NCI-H1436 treated with DMSO at 0.1 percent for 48 hours (cell line): ENCODE measurements at places on chromosomes 3 and 15.

DNA sequence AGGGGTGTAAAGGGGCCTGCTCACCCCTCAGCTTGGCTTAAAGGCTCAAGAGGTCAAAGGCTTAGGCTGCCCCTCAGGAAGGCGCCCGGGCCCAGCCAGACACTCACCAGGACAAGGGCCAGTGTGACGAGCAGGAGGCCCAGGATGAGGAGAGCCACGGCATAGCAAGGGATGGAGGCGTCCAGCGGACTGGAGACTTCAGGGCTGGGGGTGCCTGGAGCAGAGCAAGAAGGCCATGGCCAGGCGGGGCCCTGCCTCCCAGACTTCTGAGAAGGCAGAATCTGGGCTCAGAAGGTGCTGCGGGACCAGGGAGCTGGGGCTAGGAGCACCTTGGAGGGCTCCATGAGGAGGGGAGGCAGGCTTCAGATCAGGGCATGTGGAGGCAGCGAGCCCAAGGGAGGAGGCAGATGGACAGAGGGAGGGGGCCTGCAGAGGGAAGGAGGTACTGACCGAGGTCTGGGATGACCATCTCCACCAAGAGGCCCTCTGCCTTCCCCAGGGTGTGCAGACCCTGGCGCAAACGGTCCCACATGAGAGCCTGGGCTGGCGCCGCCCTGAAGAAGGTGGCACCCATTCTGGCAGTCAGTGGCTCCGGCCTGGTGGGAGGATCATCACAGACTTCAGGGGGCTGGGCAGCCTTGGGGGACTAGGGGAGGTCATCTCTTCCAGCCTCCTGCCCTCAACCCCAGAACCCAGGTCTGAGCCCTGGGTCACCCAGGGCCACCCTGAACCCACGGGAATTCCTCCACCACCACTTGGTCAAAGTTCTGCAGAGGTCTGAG lies 24.5 kb downstream of the C15orf39 start:
- no peak for DNase-seq

- no peak for DNase-seq
These were observed 91.5 kb downstream of the MYLK start for GRCh38 chr3:123792473-123793201.

DNA sequence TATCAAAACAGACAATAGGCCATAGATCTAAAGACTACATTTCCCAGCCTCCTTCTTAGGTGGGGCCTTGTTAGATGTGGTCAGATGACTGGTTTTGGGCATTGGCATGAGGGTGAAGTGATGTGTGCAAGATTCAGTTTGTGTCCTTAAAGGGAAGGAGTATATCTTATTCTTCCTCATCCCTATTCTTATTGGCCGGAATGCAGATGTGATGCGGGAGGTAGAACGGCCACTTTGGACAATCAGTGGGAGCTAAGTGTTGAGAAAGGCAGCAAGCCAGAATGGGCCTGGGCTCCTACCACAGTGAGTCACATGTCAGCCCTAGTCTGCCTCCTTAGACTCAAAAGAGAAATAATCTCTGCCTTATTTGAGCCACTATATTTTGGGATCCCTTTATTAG lies 89.8 kb upstream of the MEX3B start:
- no peak for DNase-seq

DNA sequence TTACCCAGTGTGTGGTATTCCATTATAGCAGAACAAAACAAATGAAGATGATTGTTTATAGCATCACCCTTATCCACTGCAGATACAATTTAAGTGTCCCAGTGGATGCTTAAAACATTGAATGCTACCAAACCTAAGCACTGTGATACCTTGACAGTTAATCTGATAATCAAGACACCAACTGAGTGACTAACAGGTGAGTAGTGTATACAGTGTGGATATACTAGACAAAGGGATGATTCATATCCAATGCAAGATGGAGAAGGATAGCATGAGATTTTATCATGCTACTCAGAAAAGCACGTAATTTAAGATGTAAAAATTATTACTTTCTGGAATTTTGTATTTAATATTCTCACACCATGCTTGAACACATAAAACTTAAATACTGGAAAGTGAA lies 1449.0 kb downstream of the OTOL1 start:
- no peak for DNase-seq

- DNase-seq = no peak
These were observed 161.7 kb downstream of the POLR2M start for GRCh38 chr15:57867970-57868798.

DNA sequence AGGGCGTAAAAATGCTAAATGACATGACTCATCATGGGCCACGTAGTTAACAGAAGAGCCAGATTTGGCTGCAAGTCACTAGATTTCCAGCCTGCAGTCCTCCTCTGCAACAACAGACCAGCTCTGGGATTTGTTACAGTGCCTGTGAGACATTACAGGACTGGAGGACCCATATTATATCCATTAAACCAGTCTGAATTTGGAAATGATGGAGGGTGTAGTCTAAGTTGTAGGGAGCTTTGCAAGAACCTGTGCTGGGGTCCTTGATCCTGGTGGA lies 10.8 kb downstream of the ZNF774 start:
- no peak for DNase-seq

GRCh38 chr3:68360492-68360891 lies 571.9 kb downstream of the TAFA4 start:
- no peak for DNase-seq

- no peak for DNase-seq
These were observed 229.5 kb upstream of the ROPN1 start for GRCh38 chr3:124221422-124221821.

DNA sequence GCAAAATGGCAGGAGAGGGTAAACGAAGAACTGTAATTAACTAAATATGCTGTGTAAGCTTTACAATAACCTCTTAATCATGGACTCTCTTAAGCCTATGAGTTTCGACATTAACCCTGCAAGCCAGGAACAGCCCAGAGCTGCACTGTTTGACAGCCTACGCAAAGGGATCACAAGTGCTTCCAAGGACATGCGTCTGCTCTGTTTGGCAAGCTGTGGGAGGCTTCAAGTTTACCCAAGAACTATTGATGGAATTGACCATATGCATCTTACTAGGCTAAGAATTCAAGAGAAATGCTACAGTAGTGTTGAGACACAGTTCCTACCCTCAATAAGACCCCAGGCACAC lies 66.0 kb downstream of the PDZRN3 start:
- DNase-seq = no peak

DNA sequence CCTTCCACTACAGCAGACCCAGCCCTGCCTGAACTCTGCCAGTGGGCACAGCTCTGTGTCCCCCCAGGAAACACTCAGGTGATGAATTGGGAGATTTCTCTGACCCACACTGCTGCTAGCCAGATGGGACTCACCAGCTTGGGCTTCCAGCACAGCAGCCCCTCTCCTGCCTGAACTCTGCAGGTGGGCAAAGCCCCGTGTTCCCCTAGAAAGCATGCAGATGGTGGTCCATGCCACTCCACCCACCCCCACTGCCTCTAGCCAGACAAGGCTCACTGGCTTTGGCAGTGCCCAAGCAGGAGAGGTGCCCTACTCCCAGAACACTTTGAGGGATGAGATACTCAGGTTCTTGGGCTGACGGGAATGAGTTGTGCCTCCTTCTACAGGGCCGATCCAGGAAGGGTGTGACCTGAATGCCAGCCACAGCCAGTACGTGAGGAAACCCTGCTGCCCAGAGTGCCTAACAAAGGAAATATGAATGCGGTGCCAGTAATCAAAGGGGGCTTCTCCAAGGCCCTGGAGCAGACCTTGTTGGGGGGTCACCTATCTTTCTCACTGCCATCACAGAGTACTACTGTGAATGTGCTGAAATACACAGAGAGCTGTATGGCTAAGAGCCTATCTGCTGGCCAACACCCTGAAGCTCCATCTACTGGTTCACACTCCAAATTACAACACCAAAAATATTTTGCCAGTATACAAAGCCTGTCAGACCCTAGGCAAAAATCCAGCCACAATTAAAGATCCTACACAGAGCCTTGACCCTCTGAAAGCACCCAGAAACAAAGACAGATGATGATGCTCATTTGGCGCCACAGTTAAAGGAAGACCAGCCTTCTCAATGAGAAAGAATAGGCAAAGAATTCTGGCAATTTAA lies 61.9 kb downstream of the BTLA start:
- no peak for DNase-seq

DNA sequence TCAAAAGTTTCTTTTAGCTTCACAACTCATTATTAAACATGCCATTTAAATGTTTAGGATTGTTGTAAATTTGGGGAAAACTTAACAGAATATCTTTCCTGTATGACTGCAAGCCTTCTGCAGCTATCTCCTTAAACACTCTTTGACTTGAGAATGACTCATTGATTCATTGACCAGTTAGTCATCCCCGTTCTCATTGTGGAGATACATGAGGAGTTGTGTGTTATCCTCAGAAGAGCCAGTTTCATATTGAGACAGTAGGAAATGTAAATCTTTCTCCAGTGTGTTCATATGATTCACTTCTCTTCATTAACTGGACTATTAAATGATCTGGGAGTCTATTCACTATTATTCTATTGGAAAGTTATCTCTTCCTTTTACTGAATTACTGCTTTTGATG lies 83.0 kb downstream of the CRYGS start:
- no peak for DNase-seq

GRCh38 chr15:56040081-56041035 lies 46.9 kb upstream of the NEDD4 start:
- DNase-seq = peak; percentile 57

GRCh38 chr15:89150287-89150686 lies 62.0 kb downstream of the ABHD2 start:
- DNase-seq = no peak

- no peak for DNase-seq
These were observed 43.8 kb downstream of the ADAMTSL3 start for GRCh38 chr15:83697716-83698115.

DNA sequence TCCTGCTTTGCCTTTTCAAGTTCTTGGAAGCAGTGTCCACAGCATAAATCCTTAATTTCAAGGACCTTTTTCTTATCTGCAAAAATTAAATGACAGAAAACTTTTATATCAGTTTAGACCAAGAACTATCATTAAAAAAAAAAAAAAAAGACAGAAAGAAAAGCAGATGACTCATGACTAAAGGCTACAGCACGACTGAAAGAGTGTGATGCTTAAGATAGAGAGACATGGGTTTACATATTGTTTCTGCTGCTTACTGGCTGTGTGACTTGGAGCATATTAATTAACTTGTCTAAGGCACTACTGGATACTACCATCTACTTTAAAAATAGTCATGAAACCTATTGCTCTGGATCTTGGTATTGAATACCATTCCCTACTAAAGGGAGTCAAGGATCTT lies 62.3 kb downstream of the CEP152 start:
- no peak for DNase-seq

DNA sequence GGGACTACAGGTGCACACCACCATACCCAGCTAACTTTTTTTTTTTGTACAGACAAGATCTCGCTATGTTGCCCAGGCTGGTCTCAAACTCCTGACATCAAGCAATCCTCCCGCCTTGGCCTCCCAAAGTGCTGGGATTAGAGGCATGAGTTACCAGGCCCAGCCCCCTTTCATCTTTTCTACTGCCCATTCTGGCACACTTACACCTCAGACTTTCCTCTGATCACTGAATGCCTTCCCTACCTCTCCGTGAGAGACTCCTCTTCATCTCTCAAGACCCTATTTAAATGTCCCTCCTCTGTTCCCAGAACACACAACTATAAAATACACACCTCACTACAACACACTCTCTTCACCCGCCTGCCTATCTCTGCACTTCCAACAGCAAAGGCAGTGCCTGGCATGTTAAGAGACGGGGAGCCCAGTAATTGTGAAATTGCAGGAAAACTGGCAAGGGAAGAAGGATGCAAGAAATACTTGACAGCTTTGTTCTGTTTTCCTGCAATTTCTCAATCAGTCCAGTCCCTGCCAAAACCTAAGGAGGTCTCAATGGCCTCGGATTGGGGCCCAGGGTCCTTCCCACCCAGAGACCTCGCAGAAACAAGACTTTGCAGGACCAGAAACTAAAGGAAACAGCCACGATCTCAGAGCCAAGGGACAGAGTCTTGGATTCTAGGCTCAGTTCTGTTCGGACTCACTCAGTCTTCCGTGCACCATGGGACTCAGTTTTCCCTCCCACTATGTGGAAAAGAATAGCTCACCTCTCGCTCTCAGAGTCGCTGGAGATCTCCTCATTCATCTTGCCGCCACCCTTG lies 849 bp downstream of the RRP9 start:
- no peak for DNase-seq

GRCh38 chr3:188819939-188820338 lies 351.8 kb upstream of the TPRG1 start:
- DNase-seq = no peak

GRCh38 chr3:47347217-47347801 lies 33.5 kb upstream of the PTPN23 start:
- no peak for DNase-seq

- no peak for DNase-seq
These were observed 103.5 kb downstream of the CHSY1 start for GRCh38 chr15:101148166-101148880.

DNA sequence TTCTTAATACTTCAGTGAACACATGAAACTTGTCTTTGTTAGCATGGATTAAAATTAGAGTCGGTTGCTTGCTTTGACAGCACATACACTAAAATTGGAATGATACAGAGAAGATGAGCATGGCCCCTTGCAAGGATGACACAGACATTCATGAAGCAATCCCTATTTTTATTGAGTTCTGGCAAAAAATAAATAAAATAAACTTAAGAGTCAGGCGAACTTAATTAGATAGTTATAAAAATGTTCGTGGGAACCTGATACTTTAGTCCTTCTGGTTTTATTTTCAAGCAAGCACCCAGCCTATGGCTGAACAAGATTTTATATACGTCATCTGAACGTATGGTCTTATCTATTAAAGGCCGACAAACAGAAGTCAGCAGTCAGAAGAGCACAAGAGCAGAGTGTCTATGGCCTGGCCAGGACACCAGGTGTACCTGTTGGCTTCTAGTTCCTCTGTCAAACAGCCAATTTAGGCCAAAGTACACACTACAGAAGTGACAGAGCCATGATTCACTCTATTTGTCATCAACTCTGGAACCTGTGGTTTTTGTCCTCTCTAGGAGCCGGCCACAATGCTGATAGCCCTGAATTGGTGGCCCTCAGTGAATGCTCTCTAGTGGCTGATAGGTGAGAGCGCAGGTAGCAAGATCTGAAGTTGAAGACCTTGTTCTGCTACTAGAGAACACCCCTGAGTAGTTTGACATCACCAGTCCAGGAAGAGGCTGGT lies 64.3 kb downstream of the LEO1 start:
- DNase-seq = no peak

DNA sequence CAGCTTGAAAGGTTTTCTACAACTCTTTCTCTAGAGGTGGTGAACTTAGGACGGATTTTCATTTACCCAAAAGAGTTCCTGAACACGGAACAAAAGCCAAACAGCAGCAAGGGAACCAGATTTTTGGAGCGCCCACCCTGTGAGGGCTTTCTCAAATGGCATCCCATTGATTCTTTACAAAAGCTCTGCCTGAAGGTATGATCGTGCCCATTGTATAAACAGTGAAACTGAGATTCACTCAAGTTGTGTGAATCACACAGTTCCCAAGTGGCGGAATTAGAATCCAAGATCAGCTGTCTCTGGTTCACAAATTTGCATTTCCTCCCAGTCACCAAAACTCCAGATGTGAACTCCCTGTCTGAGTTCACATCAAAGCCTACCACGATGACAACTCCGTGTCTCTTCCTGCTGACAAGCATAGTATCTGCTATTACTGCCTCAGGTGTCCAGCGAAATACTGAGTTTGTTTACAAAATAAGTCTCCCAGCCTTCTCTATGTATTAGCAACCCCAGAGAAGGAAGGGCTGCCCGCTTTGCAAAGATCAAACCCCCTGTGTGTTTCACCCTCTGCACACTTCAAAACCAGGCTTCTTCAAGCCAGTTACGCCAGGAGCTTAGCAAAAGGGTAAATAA lies 235.9 kb upstream of the ST8SIA2 start:
- DNase-seq = no peak
